Fibroblast of skin of right quadriceps (primary cell): ENCODE measurements at places on chromosomes 5 and 9.

- no peak for DNase-seq
Observed at GRCh38 chr9:79000230-79001002, 571.3 kb upstream of the TLE4 start.

DNA sequence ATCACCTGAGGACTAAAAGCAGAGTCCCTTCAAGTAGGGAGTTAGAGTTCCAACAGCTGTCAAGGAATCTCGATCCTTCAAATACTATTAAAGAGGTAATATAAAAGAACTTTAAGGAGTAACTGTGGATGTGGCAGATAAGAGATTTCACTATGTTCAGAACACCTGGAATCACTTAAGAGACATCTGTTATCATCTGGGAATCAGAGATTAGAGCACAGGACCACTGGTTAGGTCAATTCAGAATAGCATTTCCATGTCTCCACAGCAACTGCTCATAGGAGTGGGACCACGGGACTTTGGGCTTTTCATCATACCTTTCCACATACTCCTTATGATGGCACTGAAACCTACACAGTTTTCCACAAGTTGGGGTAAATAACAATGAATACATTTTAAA is 216.6 kb downstream of the DENND1A start:
- DNase-seq, result no peak

GRCh38 chr5:159182691-159183090 is 26.7 kb downstream of the RNF145 start:
- peak; percentile 72 for DNase-seq

DNA sequence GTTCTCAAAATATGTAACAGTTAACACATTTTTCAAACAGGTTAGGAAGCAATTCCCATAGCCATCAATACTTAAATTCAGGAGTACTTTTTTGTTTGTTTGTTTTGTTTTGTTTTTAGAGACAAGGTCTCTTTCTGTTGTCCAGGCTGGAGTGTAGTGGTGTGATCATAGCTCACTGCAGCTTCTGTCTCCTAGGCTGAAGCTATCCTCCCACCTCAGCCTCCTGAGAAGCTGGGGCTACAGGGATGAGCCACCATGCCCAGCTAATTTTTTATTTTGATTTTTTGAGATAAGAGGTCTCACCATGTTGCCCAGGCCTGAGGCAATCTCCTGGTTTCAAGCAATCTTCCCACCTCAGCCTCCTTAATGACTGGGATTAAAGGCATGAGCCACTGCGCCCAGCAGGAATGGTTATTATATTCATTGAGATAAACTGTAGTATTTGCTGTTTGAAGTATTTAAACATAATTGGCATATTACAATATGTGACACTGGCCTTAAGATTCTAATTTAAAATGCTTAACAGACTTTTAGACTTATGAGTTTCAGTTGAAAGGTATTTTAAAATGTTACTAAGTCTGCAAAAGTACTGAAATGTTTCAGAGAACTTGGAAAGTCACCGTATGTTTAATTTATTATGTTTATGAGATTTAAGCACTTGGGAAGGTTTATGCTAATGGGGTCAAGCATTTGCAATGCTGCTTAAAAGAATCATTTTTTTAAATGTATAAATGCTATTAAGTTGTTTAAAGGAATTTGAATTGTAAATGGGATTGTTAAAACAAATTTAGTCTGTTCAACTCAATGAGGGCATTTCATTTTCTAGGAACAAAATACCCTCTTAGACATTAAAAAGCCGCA is 17.0 kb downstream of the UTP15 start:
- DNase-seq, result no peak

DNA sequence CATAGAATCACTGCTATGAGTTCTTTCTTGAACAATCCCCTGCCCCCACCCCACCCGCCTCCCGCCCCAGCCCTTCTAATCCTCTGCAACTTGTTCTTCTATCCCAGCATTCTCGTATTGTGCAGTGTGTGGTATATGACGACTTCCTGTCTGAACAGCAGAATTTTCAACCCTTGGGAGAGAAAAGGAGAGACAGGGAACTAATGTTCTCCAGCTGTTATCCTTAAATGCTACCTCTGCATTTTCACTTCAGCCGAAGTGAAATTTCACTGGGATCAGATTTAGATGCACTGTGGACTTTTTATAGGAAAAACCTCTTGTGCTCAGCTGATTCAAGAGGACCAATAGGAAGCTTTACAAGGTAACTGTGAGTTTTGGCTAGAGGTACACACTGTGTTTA is 2.2 kb downstream of the FBXL7 start:
- peak; percentile 64 for DNase-seq

DNA sequence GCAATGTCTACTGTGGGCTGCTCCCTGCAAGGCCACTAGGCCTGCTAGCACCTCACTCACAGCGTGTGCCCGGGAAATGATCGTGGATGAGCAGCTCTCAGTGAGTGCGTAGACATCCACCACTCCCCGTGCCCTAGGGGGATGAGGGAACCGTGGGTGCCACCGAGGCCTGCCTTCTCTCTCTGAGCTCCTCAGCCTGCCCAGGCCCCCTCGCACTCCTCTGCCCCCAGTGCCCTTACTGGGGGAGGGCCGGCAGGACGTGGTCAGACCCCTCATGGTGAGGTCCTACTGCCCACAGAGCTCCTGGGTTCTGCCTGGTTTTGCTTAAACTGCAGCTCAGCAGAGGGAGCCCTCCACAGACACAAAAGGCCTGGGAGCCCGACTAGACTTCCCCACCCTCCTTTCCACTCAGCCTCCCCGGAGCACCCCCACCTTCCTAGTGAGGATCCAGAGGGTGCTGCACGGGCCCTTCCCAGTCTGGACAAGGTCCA is 220.0 kb downstream of the CACNA1B start:
- DNase-seq, result no peak

DNA sequence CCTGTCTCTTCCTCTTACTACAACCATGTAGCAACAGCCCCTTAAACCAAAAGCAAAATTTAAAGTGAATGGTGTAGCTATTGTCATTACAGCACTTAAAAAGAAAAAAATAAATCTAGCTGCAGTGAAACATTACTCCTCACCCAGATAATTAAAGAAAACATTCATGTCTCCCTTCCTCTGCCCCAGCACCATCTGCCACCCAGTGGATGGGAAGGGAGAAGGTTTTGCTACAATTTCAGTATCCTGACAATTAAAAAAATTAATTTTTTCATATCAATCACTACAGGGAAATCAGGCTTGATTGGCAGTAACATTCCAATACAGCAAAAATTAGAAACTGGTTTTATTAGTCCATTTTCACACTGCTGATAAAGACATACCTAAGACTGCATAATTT is 147.4 kb upstream of the PUM3 start:
- no peak for DNase-seq

- no peak for DNase-seq
Observed at GRCh38 chr5:178983728-178984127, 11.4 kb downstream of the GRM6 start.

GRCh38 chr5:58735637-58736036 is 152.8 kb downstream of the RAB3C start:
- DNase-seq, result no peak

DNA sequence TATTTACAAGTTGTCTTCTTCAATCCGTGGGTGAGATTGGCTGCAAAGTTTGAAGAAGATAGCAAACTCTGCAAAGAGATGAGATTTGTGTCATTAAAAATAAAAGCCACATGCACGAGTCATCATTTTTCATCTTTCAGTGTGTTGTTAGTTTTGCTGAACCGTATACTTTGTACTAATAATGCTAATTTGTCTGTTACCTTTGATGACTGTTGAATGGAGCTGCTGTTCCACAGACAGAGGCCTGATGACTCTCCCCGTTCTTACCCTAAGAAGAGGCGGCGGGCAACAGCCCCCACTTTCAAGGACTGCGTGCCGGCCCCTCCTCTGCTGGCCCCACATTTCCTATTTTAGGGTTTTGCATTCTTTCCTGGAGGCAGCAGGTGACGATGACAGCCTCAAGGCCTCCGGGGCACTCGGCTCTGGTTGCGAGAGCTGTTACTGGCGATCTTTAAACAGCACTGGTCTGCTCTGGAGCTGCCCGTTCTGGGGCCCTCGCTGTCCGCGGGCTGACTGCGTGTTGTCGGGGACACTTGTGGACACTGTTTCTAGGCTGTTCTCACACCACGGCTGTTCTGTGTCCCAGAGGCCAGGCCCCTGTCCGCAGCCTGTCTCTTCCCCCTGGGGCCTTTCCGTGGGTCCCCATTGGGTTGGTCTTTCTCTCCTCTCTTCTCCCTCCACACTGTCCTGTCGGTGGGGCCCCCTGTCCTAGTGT is 35.1 kb downstream of the NDUFS6 start:
- DNase-seq, result no peak

- peak; percentile 61 for DNase-seq
Observed at GRCh38 chr5:68749631-68750030, 344.2 kb upstream of the SLC30A5 start.

GRCh38 chr9:7542126-7542525 is 257.5 kb downstream of the DMAC1 start:
- DNase-seq, result no peak

DNA sequence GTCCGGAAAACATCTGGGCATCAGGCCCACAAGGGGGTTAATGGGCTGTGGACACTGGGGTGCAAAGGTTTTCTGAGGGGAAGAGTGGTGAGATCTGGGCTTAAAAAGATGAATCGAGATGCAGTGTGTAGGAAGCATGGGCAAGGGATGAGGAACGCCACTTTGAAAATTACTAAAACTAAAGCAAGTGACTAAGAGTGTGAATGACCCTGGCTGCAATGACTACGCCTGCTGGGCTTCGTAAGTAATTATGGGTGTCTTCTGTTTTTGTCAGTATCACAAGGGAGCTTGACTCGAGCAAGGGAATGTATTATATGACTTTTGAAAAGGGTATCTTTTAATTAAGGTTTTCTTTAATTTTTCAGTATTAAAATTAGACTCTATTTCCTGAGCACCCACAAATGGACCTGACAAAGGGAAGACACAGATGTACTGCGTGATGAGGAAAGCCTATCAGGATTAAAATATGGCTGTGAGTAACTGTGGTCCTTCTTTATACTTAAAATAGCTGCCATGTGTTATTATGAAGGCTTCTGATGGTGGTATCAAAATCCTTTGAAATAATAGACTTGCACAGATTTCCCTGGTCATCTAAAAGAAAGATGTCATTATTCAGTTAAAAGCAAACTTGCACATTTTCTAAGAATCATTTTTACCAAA is 4.2 kb downstream of the CTXN3 start:
- DNase-seq, result no peak

GRCh38 chr9:6567140-6567591 is 78.4 kb downstream of the GLDC start:
- DNase-seq, result peak; percentile 91

DNA sequence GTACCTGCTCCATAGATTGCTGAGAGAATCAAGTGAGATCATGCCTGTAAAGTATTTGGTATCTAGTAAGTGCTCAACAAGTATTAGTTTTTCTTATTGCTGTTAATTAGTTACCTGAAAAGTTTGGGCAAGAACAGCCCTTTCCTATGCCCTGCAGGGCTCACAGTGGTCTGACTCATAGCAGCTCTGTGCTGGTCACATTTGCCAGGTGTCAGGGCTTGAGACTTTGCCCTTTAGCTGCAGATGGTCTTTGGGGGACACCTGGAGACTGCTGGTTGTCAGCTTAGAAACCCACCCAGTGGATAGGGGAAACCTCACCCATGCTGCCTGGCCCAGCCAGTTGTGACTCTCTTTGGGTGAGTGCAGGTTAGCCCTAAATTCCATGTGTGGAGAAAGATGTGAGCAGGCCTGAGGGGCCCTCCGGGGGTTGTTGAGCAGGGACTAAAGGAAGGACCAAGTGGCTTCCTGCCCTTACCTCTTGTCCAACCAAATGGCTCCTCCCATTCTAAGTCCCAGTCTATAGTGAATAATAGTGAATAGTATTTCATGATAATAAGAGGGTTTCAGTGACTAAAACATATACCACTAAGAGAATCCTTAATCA is 9.0 kb downstream of the COL27A1 start:
- DNase-seq, result no peak
